Stimulated activated CD4-positive, alpha-beta T cell treated with anti-CD3 and anti-CD28 coated beads, Interleukin-4, amount 100 ng/mL, for 48 hours (primary cell): ENCODE measurements at places on chromosomes 6 and 20.

GRCh38 chr6:11851387-11851786, 72.8 kb upstream of the ADTRP start:
- DNase-seq, result no peak

- no peak for DNase-seq
Observed at GRCh38 chr6:27551607-27552006, 78.7 kb upstream of the ZNF184 start.

DNA sequence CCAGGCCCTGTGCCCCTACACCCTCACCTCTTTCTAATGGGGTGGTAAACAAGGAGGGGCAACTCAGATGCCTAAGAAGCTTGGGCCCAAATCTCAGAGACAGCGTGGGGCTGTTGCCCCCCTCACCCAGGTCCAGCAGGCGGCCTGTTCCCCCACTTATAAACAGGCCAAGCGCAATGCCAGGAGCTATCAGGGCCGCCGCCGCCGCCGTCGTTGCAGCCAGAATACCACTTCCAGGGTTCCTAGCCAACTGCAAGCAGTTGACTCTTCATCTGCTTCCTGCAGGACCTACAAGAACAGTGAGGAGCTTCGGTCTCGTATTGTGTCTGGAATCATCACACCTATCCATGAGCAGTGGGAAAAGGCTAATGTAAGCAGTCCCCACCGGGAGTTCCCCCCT, 16.4 kb downstream of the PSMF1 start:
- DNase-seq, result no peak

DNA sequence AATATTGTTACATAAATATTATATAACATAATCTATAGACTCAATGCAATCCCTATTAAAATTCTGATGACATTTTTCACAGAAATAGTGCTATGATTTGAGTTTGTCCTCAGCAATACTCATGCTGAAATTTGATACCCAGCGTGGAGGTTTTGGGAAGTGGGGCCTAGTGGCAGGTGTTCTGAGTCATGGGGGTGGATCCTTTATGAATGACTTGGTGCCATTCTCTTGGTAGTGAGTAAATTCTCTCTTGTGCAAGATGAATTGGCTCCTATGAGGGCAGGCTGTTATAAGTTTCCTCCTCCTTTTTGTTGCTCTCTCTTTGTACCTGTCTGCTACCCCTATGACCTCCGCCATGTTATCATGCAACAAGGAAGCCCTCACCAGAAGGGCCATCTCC, 65.8 kb downstream of the SHPRH start:
- DNase-seq, result no peak
